Hepatic stellate cell (primary cell): ENCODE measurements at places on chromosomes 12 and 14.
A peak's percentile ranks its signal among the peaks of the same experiment; 100 is the strongest.

DNA sequence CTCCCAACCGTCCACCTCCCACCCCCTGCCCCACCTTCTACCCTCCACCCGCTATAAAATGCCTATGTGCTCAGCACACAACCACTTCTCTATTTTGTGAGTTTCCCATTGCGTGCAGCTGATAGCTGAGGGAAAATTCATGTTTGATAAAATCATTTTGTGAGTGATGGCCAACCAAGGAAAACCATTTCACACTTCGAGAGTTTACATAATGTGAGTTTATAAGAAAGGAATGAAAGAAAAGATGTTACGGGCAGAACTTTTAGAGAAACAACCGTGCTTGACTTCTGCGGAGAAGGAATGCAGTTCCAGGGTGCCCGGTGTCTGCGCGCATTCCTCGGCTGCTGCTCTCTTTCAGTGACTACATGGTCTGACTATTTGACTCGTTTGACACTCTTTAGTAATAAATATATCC, 140.9 kb downstream of the EFCAB11 start:
- DNase-seq = peak; percentile 65

DNA sequence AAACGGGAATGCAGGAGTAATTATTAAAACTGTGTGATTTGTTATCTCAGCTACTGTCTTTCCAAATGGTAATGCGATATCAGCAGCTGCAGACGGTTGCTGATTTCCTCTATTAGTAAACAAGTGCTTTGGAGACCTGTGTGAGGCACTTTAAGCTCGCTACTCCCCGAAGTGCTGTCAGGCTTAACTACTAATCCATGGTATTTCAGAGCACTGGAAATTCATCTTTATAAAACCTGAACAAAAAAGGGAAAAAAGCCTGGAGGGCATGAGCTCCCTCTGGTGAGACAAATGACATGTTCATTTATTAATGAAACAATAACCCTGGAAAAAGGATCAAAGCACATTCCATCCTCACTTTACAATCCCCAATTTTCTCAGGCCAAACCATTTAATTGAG, 143.6 kb upstream of the OTX2 start:
- DNase-seq = no peak

DNA sequence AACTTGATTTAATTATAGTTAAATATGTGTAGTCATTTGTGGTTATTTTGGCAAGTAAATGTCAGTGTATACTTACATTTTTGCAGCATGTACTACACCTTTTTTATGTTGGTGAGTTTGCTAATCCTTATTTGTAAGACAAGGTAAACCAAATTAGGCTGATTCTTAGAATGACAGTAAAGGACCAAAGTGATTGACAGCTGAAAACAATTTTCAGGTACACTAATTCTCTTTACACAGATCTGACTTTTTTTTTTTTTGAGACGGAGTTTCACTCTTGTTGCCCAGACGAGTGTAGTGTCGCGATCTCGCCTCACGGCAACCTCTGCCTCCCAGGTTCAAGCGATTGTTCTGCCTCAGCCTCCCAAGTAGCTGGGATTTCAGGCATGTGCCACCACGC, 8.4 kb downstream of the SLC25A3 start:
- DNase-seq = no peak

- no peak for DNase-seq
Observed at GRCh38 chr14:99268810-99269707, 2.9 kb downstream of the BCL11B start.

- DNase-seq = peak; percentile 50
Observed at GRCh38 chr12:104457746-104458693, 1.3 kb downstream of the CHST11 start.

GRCh38 chr12:68800294-68800693, 7.7 kb upstream of the MDM2 start:
- no peak for DNase-seq

DNA sequence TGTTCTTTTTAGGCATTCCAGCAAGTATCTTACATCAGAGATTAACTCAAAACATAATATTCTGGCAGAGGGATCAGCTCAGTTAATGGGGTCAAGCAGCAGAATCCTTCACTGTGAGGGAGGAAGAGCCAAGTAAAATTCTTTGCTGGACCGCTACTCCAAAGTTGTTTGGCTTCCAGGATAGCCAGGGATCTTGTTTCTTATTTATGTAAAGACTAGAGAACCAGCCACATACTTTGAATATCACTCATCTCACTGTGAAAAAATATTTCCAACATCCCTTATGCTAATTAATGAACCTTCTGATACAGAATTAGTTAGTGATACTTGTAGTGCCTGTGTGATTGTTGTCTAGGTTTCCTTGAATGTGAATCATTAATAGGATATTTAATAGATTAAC, 94.2 kb downstream of the PLEKHA5 start:
- no peak for DNase-seq

GRCh38 chr12:82279536-82280058, 78.6 kb downstream of the CCDC59 start:
- DNase-seq = no peak
